Anterior cingulate cortex (tissue), 58 donors: ENCODE measurements at places on chromosomes 11 and 22.
A peak's percentile ranks its signal among the peaks of the same experiment; 100 is the strongest.

- DNase-seq, result no peak
Observed at GRCh38 chr11:43856993-43857392, 23.6 kb upstream of the ALKBH3 start.

GRCh38 chr11:64355078-64355940 lies 3.7 kb upstream of the RPS6KA4 start:
- DNase-seq, result peak; percentile 40

- DNase-seq, result no peak
Observed at GRCh38 chr22:44293034-44293433, 19.7 kb downstream of the SHISAL1 start.

DNA sequence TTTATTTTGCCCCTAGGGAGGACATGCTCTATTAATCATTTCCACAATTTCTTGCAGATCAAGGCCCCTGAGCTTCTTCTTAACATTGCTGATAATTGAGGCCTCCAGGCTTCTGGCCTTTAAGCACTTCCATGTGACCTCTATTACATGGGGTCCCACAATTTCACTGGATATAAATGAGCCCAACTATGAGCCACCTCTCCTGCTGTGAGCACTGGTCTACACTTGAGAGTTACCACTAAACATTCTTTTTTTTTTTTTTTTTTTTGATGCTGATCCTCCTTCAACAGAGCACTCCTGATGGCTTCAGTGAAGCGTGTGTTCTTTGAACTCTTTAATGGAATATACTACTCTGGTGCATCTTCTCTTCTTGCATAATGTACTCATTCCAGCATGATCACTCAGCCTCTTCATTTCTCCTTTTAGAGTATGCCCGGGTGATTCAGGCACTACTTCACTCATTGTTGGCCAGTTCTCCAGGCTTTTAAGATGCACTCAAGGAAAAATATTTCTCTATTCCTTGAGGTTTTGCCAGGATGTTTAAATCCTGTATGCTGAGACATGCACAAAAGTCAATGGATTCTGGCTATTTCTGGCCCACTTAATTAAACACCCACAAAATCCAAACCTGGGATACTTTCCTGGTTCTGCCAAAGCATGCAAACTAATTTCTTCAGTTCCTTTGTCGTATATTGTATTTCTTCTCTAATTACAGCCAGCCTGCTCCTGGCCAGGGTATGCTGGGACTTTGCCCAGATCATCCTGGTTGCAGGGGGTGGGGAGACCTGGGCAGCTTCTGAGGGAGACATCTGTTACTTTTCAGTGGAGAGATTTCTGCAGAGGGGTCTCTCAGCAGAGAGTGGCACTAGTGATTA lies 257.8 kb upstream of the LUZP2 start:
- DNase-seq, result no peak

- no peak for DNase-seq
Observed at GRCh38 chr11:95800438-95800837, 10.1 kb downstream of the CEP57 start.

- no peak for DNase-seq
Observed at GRCh38 chr11:106514706-106515105, 437.2 kb downstream of the AASDHPPT start.

- DNase-seq, result no peak
Observed at GRCh38 chr11:117258576-117258975, 26.1 kb downstream of the RNF214 start.

DNA sequence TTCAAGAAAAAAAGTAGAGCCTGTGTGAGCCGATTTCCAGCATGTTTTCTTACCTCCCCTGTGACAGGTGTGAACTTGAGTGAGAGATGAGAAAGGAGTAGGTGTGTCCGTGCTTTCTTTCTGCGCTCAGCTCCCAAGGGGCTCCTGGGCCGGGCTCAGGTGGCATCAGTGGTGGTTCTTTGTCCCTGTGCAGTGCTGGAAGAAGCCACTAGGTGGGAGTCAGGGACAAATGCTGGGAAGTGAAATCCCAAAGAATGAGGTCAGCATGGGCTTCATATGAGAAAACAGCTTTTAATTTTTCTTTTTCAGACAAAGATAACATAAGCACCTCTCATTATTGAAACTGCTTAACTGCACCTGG lies 57.8 kb downstream of the PPFIBP2 start:
- peak; percentile 56 for DNase-seq

- DNase-seq, result no peak
Observed at GRCh38 chr22:35312198-35313059, 12.7 kb downstream of the TOM1 start.

GRCh38 chr11:111930472-111930871 lies 6.7 kb upstream of the DIXDC1 start:
- no peak for DNase-seq

- no peak for DNase-seq
Observed at GRCh38 chr11:128694618-128695481, 978 bp downstream of the FLI1 start.

DNA sequence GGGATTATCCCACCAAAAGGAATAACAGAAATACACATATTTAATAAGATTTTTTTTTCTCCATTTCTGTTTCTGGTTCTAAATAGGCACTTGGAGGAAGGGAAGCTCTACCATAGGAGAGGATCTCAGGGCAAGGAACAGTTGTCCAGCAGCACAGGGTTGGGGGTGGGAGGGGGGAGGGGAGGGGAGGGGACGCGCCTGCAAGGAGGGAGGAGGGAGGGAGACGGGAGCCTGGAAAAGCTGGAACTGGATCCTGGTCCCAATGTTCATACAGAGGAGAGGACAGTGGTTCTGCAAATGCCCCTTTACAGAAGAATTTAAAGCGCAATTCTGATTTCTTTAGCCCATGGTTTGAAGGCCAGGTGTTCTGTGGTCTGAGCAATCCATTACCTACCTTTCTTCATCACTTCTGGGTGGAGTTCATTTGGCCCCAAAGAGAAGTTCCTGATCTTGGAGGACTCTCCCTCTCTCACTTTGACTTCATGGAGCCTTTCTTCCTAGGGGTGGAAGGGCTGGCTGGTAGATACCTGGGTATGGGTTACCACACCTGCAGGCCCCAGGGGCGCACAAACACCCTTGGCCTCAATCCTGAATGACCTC lies 348.9 kb upstream of the NCAM1 start:
- no peak for DNase-seq

DNA sequence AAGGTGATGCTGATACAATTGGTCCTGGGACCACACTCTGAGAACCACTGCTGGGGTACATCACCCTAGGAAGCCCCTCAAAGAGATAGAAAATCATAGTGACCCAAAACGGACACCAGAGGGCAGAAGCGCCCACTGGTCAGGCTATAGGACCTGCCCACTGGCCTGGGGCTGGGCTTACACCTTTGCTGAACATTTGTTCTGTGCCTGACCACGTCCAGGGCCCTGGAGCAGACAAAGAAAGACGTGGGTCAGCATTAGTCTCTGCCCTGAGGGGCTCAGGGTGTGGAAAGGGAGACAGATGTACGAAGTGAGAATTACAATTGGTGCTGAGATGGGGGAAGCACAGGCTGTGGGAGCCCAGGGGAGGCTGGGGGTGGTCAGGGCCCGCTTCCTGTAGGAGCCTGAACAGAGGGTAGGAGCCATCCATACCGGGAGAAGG lies 14.4 kb upstream of the SERPINH1 start:
- no peak for DNase-seq

DNA sequence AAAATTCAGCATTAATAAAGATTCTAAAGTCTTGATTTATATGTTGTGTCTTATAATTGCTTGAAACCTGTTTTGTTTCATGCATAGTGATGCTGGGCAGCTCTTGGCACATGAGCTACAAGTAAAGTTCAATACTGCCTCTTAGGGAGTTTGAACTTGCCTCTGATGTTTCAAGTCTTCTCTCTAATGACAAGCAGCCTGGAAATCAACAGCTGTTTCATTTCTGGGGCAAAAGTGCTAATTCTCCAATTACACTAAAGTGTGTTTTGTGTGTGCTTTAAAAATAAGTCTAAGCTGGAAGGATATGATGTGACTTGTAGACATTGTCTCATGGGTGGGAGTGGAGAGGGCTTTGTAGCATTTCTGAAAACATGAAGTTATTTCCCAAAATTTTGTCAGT lies 23.7 kb upstream of the SESN3 start:
- DNase-seq, result no peak

GRCh38 chr11:415640-416041 lies 842 bp upstream of the SIGIRR start:
- DNase-seq, result no peak

GRCh38 chr11:96095884-96096303 lies 172.0 kb upstream of the MTMR2 start:
- no peak for DNase-seq

DNA sequence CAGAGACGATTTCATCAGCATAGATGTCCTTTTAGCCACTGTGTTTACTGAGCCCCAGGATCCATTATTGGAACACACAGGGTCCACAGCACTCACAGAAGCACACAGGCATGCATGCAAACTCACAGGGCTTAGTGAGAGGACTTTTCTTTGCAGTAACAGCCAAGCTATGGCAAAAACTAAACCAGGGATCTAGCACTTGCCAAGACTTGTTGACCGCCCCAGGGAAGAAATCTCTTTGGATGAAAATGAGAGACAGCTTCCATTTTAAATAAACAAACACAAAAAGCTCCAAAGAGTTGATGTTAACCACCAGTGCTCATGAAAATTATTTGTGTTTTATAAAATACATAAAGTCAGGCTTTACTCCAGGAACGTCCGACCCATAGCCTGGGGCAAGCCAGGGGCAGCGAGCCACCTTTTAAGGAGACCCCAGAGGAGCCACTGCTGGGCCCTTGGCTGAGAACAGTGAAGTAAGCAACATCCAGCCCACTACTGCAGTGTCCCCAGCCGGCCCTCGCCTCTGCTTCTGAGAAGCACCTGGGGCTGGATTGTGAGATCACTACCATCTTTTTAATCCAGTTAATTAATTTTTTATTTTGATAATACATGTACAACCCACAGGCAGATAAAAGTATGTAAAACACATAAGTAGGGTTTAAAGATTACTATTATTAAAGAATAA lies 22.0 kb upstream of the TFIP11 start:
- DNase-seq, result no peak

GRCh38 chr11:117505285-117505970 lies 177.8 kb downstream of the CEP164 start:
- no peak for DNase-seq

DNA sequence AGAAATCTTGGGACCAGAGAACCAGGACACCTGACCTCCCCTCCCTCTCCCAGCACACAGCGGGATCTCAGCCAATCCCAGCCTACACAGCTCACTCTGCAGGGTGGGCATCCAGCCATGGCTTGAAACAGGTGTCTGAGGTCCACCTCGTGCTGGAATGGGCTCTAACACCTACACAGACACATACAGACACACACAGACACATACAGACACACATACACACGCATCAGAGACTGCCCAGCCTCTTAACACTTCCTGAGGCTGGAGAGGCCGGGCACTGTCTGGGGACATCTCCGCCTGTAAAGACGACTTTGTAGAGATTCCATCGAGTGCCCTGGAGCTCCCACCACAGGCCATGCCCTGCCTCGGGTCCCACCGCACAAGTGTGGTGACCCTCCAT lies 36.7 kb downstream of the CAPN1 start:
- no peak for DNase-seq

DNA sequence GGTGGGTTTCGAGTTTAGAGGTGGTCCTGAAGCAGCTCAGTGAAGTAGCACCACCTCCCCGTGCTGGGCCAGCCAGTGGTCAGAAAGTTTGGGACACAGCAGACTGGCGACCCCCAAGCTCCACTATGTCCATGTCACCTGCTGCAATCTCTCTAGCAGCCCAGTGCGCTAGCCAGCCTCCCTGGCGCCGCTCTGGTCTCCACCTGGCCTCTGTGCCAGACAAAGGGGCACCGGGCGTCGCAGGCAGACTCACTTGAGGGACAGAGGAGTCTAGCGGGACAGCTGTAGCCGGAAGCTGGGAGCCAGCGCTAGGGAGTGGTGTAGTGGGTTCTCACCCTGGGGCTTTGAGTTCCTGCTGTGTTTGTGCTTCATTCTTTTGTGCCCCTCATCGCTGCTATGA lies 25.5 kb downstream of the MYBPC3 start:
- no peak for DNase-seq

DNA sequence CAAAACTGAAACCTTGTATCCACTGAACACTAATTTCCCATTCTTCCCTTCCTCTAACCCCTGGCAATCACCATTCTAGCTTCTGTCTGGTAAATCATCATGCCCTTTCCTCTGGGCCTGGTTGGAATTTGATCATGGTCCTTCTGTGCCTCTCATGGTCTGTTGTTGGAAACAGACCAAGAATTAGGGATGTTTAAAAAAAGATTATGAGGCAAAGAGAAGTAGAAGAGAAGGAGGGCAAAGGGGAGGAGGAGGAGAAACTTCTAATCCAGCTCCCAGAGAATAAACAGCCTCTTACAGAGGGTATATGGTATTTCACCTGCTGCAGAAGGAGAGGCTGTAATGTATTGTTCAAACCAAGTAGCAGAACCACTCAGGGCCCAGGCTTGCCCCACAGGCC lies 10.6 kb downstream of the BCO2 start:
- DNase-seq, result no peak

DNA sequence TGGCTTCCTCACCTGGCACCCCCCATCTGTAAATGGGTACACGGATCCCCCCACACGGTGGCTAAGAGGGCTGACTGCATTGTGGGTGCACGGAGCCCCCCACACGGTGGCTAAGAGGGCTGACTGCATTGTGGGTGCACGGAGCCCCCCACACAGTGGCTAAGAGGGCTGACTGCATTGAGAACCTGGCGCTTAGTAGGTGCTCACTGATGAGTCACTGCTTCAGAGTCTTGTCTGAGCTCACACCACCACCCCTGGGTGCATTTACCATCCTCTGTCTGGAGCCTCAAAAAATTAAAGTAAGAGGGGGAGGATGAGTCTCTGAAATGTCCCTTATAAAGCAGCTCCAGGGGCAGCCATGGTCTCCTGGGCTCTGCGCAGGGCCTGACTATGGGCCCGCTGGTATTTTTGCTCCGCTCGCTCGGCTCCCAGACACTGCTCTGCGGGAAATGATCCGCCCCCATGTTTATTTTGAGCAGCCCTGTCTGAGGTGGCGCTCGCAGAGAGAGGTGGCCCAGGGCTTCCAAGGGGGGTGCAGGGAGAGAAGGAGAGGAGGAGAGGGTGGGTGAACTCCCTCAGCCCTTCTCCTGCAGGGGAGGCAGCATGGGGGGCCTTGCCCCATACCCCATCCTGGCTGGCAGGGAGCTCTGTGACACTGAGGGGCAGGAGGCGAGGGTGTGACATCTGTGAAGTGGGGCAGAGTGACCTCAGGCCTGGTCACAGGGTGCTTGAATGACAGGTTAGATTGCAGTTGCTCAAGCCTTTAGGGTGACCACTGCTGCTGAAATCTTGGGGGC lies 82.6 kb downstream of the CACNA1I start:
- DNase-seq, result no peak

- no peak for DNase-seq
Observed at GRCh38 chr11:88480223-88480622, 142.7 kb upstream of the CTSC start.

- DNase-seq, result no peak
Observed at GRCh38 chr11:40683010-40683409, 776.4 kb downstream of the LRRC4C start.
